ENCODE measurements at places on chromosomes 12 and 14.
A peak's percentile ranks its signal among the peaks of the same experiment; 100 is the strongest.

GRCh38 chr12:103833891-103834290 lies 7.1 kb downstream of the NT5DC3 start:
- no peak for DNase-seq

- peak; percentile 5 for DNase-seq
These were observed 203.1 kb downstream of the CALM1 start for GRCh38 chr14:90599748-90600507.

GRCh38 chr14:98705871-98706300 lies 566.1 kb downstream of the BCL11B start:
- no peak for DNase-seq

DNA sequence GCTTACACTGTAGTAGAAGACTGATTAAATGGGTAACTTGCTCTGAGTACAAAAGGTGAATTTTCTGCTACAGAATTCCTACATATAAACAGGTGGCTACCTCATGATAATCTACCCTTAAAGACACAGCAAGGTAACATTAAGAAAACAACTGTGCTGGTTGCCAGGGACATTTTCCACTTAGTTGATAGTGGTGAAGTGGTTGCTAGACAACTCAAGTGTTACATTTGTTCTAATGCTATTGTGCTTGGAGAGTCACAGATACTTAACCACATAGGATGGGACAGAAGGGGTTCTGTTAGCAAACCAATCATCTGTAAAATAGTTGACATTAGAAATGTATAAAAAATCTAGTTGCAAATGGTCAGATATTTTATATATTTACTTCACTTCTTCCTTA lies 870.3 kb upstream of the SEL1L start:
- DNase-seq, result no peak

- no peak for DNase-seq
These were observed 138.6 kb upstream of the VRK1 start for GRCh38 chr14:96658611-96659010.

- no peak for DNase-seq
These were observed 138.5 kb downstream of the MGAT4C start for GRCh38 chr12:86117711-86118110.

GRCh38 chr14:49549881-49550280 lies 36.3 kb downstream of the RPS29 start:
- no peak for DNase-seq

- no peak for DNase-seq
These were observed 581 bp downstream of the CD69 start for GRCh38 chr12:9760120-9760519.

- DNase-seq, result peak; percentile 34
These were observed 660 bp upstream of the MCRS1 start for GRCh38 chr12:49568442-49569162.

DNA sequence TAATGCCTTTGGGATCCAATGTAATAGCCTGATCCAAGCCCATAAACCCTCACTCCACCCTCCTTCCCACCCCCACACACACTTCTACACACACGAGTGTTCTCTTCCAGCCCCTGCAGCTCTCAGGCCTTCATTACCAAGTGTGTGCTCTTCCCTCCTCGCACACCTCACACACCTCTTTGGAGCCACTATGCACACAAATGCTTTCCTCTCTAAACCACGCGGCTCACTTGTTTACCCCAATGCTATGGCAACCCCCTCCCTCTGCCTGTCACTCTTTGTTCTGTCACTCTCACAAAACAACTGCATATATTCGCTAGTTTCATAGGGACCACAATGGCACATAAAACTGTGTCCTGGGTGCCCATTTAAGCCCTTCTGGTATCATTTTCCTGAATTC lies 35.1 kb downstream of the PPP2R5E start:
- DNase-seq, result no peak

- no peak for DNase-seq
These were observed 92.2 kb downstream of the TBC1D30 start for GRCh38 chr12:64916411-64917261.

DNA sequence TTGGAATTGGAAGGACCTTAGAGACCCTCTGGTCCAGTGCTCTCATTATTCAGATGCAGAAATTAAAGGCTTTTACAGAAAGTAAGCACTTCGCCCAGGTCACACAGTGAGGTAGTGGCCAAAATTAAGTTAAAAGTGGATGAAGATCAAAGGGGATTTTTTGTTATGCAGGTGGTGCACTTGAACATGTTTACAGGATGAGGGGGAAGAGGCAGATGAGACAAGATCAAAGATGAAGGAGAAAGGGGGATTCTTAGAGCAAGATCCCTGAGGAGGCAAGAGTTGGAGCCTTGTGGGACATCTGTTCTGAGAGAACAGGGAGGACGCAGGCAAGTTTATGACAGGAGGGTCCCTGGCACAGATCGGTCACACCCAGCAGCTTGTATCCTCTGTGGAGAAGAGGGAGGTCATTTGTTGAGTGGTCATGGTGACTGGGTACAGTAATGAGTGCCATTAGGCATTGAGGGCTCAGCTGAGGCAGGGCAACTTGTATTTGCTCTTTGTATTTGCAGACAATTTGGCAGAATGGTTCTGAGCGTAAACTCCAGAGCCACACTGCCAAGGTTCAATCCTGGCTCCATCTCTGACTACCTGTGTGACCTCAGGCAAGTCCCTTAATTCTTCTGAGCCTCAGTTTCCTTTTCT lies 84.0 kb downstream of the BORCS5 start:
- no peak for DNase-seq

GRCh38 chr14:26427097-26427496 lies 170.7 kb downstream of the NOVA1 start:
- no peak for DNase-seq

DNA sequence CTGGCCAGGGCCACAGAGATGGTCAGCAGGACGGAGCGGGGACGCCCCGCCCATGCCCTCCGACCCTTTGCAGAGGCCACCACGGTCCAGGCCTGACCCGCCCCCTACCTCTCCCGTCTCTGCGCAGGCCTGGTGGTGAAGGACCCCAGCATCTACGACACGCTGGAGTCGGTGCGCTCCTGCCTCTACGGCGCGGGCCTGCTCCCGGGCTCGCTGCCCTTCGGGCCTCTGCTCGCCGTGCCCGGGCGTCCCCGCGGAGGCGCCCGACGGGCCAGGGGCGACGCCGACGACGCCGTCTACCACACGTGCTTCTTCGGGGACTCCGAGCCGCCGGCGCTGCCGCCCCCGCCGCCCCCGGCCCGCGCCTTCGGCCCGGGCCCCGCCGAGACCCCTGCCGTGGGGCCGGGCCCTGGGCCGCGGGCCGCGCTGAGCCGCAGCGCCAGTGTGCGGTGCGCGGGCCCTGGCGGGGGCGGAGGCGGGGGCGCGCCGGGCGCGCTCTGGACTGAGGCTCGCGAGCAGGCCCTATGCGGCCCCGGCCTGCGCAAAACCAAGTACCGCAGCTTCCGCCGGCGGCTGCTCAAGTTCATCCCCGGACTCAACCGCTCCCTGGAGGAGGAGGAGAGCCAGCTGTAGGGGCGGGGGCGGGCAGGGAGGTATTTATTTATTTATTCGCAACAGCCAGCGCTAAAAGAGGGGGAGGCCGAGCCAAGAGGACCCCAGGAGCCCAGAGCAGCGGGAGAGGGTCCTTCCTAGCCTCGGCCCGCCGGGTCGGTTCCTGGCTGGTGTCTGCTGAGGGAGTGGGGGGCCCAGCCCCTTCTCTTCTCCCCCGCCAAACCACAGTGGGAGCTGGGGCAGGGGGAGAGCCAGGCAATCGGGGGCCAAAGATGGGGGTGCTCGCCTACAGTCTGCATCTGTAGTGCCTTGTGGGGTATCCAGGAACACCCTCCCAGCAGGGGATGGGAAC lies 8.1 kb downstream of the TAMALIN start:
- DNase-seq, result no peak

- DNase-seq, result no peak
These were observed 114.4 kb upstream of the OVCH1 start for GRCh38 chr12:29611906-29612305.

DNA sequence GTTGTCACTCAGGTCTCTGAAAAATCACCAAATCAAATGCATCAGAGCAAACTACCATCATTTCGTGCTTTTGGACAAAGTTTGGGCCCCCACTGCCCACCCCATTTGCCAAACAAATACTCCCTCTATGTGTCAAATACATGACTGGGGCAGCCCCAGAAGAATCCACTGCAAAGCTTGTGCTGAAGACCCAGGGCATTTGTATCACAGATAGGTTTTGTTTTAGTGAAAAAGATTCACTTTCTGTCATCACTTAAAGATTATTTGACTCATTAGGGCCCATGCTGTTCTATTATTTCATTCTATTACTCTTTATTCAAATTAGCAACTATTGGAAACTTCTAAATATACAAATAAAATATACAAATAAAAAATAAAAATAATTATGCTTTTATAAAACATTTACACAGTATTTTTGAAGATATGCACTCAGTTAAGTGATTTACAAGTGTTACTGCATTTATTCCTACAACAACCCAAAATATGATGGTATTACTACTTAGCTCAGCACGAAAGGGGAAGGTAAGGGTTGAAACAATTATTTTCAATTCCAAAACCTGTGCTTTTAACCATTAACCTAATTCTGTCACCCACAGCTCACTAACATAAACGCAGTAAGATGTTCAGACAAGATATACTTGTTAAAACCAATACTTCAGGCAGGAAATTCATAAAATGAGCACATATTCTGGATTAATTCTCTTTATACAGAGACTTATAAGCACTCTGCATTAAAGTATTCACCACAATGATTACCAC lies 36.5 kb downstream of the LRIG3 start:
- DNase-seq, result no peak

GRCh38 chr14:69106451-69106850 lies 46.5 kb downstream of the DCAF5 start:
- DNase-seq, result no peak

DNA sequence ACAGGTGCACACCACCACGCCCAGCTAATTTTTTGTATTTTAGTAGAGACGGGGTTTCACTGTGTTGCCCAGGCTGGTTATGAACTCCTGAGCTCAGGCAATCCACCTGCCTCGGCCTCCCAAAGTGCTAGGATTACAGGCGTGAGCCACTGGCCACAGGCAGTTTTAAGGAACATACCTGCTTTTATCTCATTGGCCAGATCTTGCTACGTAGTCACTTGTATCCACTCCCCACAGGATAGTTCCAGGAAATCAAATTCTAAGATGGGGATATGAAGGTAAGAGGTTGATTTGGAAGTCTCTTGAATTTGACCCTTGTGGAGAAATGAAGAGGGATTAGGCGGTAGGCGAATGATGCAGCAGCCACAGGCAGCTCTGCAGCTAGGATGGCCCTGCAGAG lies 8.8 kb upstream of the PLEKHG6 start:
- DNase-seq, result no peak

GRCh38 chr12:40192704-40193255 lies 32.0 kb upstream of the LRRK2 start:
- peak; percentile 47 for DNase-seq

GRCh38 chr12:125287155-125287847 lies 222.1 kb downstream of the AACS start:
- no peak for DNase-seq

- DNase-seq, result no peak
These were observed 6.2 kb downstream of the RPL36AL start for GRCh38 chr14:49614196-49614595.

DNA sequence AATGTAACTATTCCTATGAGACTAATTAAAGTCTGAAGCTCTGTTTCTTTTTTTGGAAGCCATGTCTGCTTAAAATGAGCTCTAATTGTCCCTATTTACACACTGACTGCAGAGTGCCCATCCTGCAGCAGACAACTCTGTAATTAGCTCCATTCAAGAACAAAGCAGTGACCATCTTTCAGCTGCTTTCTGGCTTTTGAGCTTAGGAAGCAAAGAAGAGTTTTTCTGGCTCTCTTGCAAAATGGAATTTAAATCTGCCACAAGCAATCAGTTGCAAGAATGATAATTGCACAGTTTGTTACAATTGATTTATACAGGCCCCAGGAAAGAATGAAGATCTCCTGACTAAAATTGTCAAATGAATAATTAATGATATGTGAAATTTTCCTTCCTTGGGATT lies 83.4 kb downstream of the GAS2L3 start:
- no peak for DNase-seq

- DNase-seq, result no peak
These were observed 4.2 kb upstream of the PLEKHA5 start for GRCh38 chr12:19125325-19125724.

- DNase-seq, result no peak
These were observed 34.3 kb downstream of the FGD6 start for GRCh38 chr12:95182868-95183415.

DNA sequence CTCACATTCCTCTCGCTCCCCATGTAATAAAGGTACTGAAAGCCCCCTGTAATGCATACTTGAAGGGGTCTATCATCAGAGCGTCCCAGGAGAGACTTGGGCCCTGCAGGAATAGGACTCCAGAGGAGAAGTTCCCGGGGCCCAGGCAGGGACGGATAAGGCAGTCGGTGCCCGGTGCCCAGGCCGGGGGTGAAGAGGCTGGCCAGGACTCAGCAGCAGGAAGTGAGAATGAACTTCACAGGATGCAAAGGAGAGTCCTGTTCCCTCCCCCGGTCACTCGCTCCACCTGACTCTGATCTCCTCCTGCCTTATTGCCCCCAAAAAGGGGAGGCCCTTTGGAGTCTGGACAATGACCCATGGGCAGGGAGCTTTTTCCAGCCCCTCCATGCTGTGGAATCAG lies 40.2 kb downstream of the LRRC74A start:
- peak; percentile 38 for DNase-seq

GRCh38 chr12:69425417-69425816 lies 44.8 kb upstream of the FRS2 start:
- no peak for DNase-seq

DNA sequence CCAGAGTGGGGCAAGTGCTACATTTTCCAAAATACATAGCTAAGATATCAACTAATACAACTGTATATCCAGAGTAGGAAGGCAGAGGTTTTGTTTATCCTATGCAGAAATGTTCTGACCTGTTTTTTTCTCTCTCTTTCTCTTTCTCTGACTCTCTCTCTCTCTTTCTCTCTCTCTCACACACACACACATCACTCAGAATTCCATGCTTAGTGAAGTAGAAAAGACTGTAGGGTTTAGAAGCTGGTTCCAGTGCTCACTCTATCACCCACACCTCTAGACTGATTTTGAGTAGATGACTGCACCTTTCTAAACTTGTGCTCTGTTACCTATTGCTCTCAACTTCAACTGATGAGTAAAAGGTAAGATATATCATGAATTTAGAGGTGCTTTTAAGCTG lies 356.7 kb downstream of the LRIG3 start:
- no peak for DNase-seq

Measured in inflammatory macrophage (primary cell).